ENCODE measurements at places on chromosomes 5 and 9. TPM values are rescaled to one million over a fixed set of nuclear protein-coding genes. Genes with fewer than 3 reads are reported as not detected.

Gene OMD
- polyA plus RNA-seq: not detected

Gene FOXD4L6
- polyA plus RNA-seq: not detected

Gene GLRA1
- not detected for polyA plus RNA-seq

Gene WDR31
- 0.32 TPM for polyA plus RNA-seq

Gene FOXD4L3
- polyA plus RNA-seq: 0.33 TPM

Gene TMED9
- polyA plus RNA-seq: 91.8 TPM

Gene C9
- polyA plus RNA-seq: not detected
